Activated CD8-positive, alpha-beta memory T cell treated with anti-CD3 and anti-CD28 coated beads for 36 hours (primary cell): ENCODE measurements at places on chromosomes 2 and 18. TPM values are rescaled to one million over a fixed set of nuclear protein-coding genes. Genes with fewer than 3 reads are reported as not detected.

Gene SLC4A5
- 1.6 TPM for total RNA-seq

Gene WDR12
- 144 TPM for total RNA-seq

Gene LYG1
- 0.78 TPM for total RNA-seq

Gene ALPG
- total RNA-seq: not detected

Gene SEPTIN2
- total RNA-seq: 296 TPM

Gene CRYGC
- not detected for total RNA-seq

Gene VWC2L
- not detected for total RNA-seq

Gene SLC30A3
- 0.59 TPM for total RNA-seq

Gene FBXO11
- 36.8 TPM for total RNA-seq

Gene PLCD4
- 0.10 TPM for total RNA-seq
